Stimulated activated CD8-positive, alpha-beta memory T cell treated with anti-CD3 and anti-CD28 coated beads, Interleukin-15, amount 100 ng/mL, for 48 hours (primary cell): ENCODE measurements at places on chromosomes 2 and 18.

GRCh38 chr2:196971574-196972279, 45.2 kb upstream of the PGAP1 start:
- no peak for DNase-seq

DNA sequence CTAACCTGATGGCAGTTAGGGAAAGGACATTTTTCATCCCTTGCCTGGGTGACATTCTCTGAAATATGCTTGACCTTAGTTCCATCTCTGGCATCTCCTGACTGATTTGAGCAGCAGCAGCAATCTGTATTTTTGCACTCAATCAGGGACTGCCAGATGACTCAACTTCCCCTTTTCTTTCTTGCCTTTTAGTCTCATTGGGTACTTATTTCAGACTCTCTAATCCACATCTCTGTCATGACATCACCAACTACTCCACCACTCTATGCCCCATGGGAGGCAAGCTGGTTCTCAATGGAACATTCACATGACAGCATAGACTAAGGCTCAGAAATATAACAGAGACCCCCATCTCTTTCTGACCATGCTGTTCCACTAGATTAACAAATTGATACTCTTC, 254.2 kb downstream of the RIT2 start:
- DNase-seq, result no peak

DNA sequence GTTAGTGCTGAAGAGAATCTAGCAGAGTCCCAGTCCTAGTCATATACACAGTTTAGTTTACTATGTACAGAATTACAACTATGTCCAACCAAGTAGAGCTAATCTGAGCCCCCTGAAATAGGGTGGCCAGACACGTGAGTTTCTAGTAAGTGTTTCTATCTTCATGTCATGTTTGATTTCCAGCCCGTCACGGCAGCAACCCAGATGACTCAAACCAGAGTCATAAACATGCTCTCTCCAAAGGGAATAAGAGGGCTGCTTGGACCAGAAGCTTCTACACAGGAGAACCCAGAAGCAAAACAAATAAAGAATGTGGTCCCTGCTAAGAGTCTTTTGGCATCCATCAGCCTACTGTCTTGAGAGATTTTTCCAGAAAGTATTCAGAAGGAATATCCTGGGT, 64.9 kb upstream of the WIPF1 start:
- DNase-seq, result no peak

- DNase-seq, result no peak
Measured at GRCh38 chr2:46273919-46274318, 23.3 kb upstream of the EPAS1 start.

- no peak for DNase-seq
Measured at GRCh38 chr2:101188683-101189405, 37.7 kb upstream of the TBC1D8 start.

GRCh38 chr2:15094161-15094560, 461.6 kb downstream of the LRATD1 start:
- no peak for DNase-seq

- DNase-seq, result no peak
Measured at GRCh38 chr2:28398101-28398834, 5.6 kb downstream of the FOSL2 start.

DNA sequence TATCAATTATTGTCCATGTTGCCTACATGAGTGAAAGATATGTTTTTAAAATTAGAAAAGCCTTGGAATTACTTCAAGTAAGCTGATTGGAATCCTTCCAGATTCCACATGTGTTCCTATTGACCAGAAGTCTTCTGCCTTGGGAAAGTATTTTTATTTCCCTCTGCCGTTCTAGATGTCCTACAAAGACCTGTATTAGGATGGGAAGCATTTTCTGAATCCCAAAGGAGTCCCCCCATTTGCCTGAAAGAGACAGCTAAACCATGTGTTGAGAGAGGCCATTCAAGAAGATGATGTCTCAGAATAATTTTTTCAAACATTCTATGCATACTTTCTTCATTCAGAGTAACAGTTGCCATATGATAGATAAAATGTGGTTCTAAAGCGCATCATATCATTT, 19.0 kb upstream of the MYO1B start:
- DNase-seq, result no peak
